ENCODE measurements at places on chromosomes 3 and 15. TPM values are rescaled to one million over a fixed set of nuclear protein-coding genes. Genes with fewer than 3 reads are reported as not detected.

SYNPR gene
- 6.1 TPM for total RNA-seq

GPR149 gene
- 0.25 TPM for total RNA-seq

NPTN gene
- total RNA-seq, result 86.6 TPM

DNA sequence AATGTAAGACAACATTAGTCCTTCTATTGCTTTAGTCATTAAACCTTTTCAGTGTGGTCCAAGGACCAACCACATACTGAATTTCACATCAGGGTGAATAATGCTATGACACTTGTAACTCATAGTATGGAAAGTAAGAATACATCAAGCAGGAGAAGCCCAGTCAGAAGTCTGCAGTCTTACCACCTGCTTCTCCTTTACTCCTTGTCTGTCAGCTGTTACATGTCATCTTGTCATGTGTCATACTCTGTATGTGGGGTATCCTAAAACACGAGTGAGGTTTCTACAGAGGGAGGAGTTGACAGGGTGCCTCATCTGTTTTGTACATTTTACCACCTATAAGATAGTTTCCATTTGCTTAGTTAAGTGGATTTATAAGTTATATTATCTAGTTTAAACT lies 32.8 kb upstream of the EID1 start:
- no peak overlapping the region for H3K4me3 ChIP-seq
- H3K4me1 ChIP-seq, result no peaks in the 10 kb centered on the region
- H3K27me3 ChIP-seq, result no peaks in the 10 kb centered on the region
- H3K36me3 ChIP-seq, result peaks cover 8% of the 10 kb centered on the region

GRCh38 chr3:17355591-17355990 lies 386.8 kb downstream of the TBC1D5 start:
- H3K4me3 ChIP-seq, result no peak overlapping the region
- H3K27ac ChIP-seq, result no peak overlapping the region
- no peak for DNase-seq
- no peaks in the 10 kb centered on the region for H3K36me3 ChIP-seq

CACNA2D2 gene
- total RNA-seq, result 5.0 TPM

DNA sequence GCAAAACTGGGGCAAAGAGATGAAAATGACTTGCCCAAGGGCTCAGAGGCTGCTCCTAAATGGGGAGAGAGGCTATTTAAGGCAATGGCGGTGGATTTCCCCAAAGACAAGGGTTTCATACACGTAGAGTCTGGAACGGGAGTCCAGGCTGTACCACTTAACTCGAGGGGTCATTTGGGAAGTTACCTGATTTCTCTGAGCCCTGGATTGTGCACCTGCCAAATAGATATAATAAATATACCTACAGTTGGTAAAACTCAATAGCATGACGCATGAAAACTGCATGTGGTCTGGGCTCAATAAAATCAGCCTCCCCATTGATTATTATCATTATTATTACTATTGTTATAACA lies 1.3 kb upstream of the ITPR1 start:
- H3K36me3 ChIP-seq, result no peaks in the 10 kb centered on the region
- no peak overlapping the region for H3K27ac ChIP-seq
- DNase-seq, result no peak
- H3K4me3 ChIP-seq, result peak overlapping the region; percentile 92
- H3K27me3 ChIP-seq, result peaks cover 2% of the 10 kb centered on the region

- DNase-seq, result no peak
- H3K27ac ChIP-seq, result no peak overlapping the region
- H3K4me1 ChIP-seq, result no peaks in the 10 kb centered on the region
- H3K27me3 ChIP-seq, result no peaks in the 10 kb centered on the region
- no peak overlapping the region for H3K4me3 ChIP-seq
Observed at GRCh38 chr3:191065181-191065805, 133.7 kb upstream of the OSTN start.

DNA sequence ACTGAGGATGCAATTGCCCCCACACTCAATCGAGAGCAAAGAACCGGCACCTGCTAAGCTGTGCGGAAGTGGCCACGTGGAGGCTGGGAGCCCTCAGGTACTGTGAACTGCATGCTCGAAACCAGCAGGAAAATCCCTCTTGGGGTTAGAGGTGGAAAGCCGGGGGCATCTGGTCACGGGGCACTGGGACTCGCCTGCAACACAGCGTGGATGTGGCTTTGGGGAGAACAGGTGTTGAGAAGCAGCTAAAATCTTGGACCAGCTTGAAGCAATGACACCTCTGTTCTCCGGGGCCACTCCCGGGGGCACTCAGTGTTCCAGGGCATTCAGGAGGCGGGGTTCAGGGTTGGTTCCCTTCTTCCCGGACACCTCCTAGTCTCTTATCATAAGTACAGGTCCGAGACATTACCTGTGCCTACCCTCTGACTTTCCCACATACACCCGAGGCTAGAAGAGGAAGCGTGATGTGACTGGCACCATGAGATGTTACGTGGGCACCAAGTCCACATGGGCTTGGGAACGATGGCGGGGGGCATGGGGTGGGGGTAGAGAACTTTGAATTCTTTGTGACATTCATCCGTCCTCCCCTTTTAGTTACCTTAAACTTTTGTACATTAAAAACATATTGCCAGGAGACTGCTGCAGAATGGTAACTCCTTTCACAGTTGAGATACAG lies 172.0 kb downstream of the ADAMTS17 start:
- peaks cover 4% of the 10 kb centered on the region for H3K36me3 ChIP-seq
- no peak overlapping the region for H3K27ac ChIP-seq
- no peak for DNase-seq
- H3K4me3 ChIP-seq, result no peak overlapping the region

RHO gene
- not detected for total RNA-seq

DNA sequence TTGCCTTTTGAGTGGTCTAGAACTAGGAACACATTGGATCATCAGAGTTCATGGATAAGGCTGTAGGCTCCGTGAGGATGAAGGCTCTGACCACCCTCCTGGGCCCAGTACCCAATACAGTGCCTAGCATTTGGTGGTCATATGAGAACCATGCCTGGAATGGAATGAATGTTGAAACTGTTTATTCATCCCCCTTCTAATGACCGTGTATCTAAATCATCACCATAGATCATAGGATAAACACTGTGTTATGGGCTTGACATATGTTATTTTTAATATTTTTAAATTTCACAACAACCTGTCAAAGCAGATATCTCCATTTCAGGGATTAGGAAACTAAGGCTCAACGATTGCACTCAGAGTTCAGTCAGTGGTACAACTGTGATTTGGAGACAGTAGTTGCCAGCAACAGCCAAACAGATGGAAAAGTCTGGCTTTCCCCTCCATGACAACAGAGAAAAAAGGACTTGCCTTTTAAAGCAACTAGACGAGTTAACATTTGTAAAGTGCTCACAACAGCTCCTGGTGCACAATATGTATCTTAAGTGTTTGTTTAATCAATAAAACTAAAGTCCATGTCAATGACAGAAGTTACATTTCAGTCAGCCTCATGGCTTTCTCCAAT lies 89.6 kb downstream of the TMEM266 start:
- H3K4me1 ChIP-seq, result peaks cover 35% of the 10 kb centered on the region
- DNase-seq, result no peak
- H3K4me3 ChIP-seq, result no peak overlapping the region
- no peak overlapping the region for H3K27ac ChIP-seq
- H3K36me3 ChIP-seq, result no peaks in the 10 kb centered on the region
- H3K27me3 ChIP-seq, result peaks cover 12% of the 10 kb centered on the region

KBTBD13 gene
- not detected for total RNA-seq

DNA sequence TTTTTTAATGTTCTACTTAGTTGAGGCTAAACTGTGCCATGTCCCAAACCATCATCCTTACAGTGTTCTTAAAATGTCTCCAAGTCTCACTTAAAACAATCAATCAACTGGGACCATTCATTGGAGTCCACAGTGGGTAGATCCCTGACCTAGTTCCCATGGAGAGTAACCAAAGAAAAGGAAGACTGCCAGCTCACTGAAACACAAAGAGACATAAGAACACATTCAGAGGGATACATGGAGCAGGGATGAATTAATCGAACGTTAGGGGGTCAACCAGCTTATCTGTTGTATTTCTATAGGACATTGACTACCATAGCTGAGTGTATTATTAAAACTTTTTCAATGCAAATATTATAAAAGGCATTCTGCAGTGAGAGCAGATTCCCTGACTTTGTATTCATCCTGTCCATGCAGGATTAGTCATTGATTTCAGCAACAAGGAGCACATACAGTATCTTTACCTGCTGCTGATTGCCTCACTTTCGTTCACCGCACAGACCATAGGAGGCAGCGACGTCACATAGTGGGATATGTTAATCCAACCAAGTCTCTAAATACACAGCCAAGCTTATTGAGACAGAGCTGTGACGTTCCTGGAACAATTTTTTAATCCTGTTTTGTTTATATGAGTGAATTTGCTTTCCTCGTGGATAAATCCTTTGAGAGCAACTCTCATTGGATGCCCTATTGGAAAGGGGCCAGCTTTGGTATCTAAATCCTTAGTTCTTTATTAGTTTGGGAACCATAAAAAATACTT lies 364.9 kb upstream of the RBMS3 start:
- DNase-seq, result peak; percentile 50
- H3K36me3 ChIP-seq, result no peaks in the 10 kb centered on the region
- H3K4me1 ChIP-seq, result peaks cover 5% of the 10 kb centered on the region
- no peak overlapping the region for H3K27ac ChIP-seq
- H3K4me3 ChIP-seq, result no peak overlapping the region

DNA sequence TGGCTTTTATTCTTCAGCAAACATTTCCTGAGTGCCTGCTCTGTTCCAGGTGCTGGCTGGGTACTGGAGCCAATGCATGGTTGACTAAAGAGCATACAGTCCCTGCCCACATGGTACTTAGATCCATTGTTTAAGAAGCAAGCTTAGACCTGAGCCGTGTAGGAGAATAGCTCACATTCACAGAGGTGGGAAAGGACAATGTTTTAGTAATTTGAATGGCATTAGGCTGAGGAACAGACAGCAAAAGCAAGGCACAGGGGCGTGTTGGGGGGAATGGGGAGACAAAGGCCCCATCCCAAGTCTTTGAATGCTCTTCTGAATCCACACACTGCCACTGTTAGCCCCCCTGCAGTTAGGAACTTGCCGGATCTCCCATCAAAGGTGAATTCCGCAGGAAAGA lies 388.2 kb upstream of the RGMA start:
- no peak overlapping the region for H3K27ac ChIP-seq
- H3K4me3 ChIP-seq, result no peak overlapping the region
- peaks cover 3% of the 10 kb centered on the region for H3K4me1 ChIP-seq
- H3K36me3 ChIP-seq, result no peaks in the 10 kb centered on the region
- DNase-seq, result no peak

GRCh38 chr3:2212206-2212605 lies 113.5 kb downstream of the CNTN4 start:
- H3K36me3 ChIP-seq, result no peaks in the 10 kb centered on the region
- no peak for DNase-seq
- no peaks in the 10 kb centered on the region for H3K4me1 ChIP-seq
- H3K27ac ChIP-seq, result no peak overlapping the region
- no peaks in the 10 kb centered on the region for H3K27me3 ChIP-seq

- H3K27me3 ChIP-seq, result peaks cover 3% of the 10 kb centered on the region
- no peaks in the 10 kb centered on the region for H3K36me3 ChIP-seq
- no peak overlapping the region for H3K27ac ChIP-seq
- no peak overlapping the region for H3K4me3 ChIP-seq
- peaks cover 14% of the 10 kb centered on the region for H3K4me1 ChIP-seq
- DNase-seq, result no peak
Observed at GRCh38 chr15:99981839-99982658, 248.8 kb upstream of the LYSMD4 start.

DNA sequence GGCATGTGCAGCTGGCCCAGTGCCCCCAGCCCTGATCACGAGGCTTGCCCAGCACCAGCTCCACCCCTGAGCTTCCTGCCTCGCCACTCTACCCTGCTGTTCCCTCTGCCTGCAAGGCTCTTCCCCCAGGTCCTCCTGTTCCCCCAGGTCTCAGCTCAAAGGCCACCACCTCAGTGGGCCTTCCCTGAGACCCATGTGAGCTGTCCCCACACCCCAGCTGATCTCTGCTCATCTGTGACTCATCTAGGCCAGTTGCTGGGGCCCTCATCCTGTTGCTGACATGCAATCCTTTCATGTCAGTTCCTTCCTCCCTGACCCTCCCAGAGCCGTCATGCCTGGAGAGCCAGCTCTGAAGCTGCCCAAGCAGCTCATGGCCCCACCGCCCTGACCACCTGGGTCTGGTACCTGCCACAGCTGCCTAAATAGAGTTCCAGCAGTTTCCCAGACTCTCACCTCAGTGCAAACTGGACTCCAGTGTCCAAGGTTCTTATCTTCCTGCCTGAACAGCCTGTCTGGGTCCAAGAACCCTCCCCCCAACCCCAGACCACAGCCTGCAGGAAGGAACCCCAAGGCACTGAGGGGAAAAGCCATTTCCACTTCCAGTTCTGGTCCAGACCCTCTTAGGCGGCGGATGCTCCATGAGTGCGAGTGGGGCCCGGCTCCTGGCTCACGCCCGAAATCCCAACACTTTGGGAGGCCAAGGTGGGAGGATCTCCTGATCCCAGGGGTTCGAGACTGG lies 116.6 kb upstream of the IQSEC1 start:
- peaks cover 4% of the 10 kb centered on the region for H3K36me3 ChIP-seq
- no peaks in the 10 kb centered on the region for H3K27me3 ChIP-seq
- no peak overlapping the region for H3K27ac ChIP-seq
- no peak overlapping the region for H3K4me3 ChIP-seq

- DNase-seq, result no peak
- no peaks in the 10 kb centered on the region for H3K27me3 ChIP-seq
- no peak overlapping the region for H3K4me3 ChIP-seq
Observed at GRCh38 chr3:41323467-41324155, 124.3 kb downstream of the CTNNB1 start.

SLC38A3 gene
- not detected for total RNA-seq

DNA sequence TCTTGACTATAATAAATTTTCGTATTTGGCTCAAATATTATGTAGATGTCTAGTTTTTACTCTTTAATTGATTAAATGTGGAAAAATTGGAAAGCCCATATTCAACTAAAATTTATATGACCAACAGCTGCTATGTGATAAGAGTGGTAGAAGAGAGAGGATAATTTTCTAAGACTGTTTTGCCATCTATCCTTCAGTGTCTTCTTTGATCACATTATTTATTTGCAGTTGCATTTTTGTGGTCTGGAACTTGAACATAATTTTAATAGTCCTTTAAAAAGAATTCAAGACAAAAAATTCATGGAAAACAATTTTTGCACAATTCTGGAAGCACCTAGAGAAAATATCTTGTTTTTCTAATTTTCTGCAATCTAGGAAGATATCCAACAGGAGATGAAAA lies 213.3 kb upstream of the THBS1 start:
- H3K4me3 ChIP-seq, result no peak overlapping the region
- no peaks in the 10 kb centered on the region for H3K27me3 ChIP-seq
- DNase-seq, result no peak
- H3K27ac ChIP-seq, result no peak overlapping the region
- peaks cover 2% of the 10 kb centered on the region for H3K4me1 ChIP-seq
- peaks cover 20% of the 10 kb centered on the region for H3K36me3 ChIP-seq

GRCh38 chr15:70584441-70584837 lies 178.9 kb downstream of the UACA start:
- H3K4me1 ChIP-seq, result no peaks in the 10 kb centered on the region
- DNase-seq, result no peak
- H3K36me3 ChIP-seq, result peaks cover 5% of the 10 kb centered on the region
- H3K4me3 ChIP-seq, result peak overlapping the region; percentile 72
- H3K27me3 ChIP-seq, result peaks cover 16% of the 10 kb centered on the region
- H3K27ac ChIP-seq, result no peak overlapping the region

DNA sequence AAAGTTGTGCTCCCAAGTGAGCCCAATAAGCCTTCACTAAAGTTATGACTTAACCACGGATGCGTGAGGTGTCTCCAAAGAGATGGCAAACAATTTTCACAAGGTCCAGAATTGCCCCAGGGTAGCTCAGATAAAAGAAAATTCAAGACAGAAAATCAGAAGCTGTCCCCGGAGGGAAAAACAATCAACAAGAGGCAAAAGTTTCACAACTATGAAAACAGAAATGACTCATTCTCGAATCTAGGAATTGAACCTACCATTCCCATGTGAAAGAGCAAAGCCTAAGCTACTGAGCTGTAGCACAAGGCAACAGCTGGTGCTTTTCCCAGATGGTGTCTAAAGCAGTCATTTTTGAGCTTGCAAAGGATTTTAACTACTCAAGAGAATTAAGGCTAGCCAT lies 33.5 kb upstream of the MKRN3 start:
- DNase-seq, result peak; percentile 51

ECE2 gene
- 1.6 TPM for total RNA-seq
